Left ventricle myocardium superior (tissue), 1 donor: ENCODE measurements at places on chromosomes 6 and 20.

DNA sequence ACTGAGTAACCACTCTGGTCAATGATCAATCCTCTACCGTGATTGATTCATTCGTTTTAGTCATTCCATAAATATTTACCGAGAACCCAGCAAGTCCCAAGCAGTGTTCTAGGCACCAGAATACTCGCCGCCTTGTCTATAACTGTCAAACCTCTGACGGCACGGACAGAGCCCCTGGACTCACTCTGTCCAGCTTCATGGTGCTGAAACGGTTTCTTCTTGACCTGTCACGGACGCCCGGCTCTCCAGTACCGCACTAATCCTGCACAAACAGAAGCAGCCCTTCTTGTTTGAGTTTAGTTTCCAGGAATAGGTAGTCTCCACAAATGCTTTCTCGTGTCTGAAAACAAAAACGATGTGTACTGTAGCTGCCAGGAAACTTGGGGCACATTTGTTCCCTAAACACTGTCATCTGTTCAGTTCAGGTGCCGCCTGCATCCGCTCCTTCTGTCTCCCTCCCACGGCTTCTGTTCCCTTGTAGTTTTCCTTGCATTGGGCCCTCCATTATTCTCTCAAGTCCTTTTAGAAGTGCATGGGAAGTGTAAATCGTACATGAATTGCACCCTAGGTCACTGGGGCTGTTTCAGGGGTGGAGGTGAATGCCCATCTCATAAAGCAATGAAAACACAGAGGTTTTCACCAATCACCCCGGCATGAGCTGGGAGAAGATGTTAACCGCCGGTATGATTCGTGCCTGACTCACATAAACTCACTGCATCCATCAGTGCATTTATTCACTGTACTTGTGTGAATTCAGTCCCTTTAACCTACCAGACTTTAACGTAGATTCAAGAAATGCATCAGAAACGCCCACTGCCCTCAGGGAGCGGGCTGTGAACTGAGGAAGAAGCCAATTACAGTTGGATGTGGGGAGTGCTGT is 209.3 kb upstream of the CDH4 start:
- DNase-seq: no peak

GRCh38 chr6:3322366-3322890 is 63.7 kb downstream of the PSMG4 start:
- DNase-seq: no peak

DNA sequence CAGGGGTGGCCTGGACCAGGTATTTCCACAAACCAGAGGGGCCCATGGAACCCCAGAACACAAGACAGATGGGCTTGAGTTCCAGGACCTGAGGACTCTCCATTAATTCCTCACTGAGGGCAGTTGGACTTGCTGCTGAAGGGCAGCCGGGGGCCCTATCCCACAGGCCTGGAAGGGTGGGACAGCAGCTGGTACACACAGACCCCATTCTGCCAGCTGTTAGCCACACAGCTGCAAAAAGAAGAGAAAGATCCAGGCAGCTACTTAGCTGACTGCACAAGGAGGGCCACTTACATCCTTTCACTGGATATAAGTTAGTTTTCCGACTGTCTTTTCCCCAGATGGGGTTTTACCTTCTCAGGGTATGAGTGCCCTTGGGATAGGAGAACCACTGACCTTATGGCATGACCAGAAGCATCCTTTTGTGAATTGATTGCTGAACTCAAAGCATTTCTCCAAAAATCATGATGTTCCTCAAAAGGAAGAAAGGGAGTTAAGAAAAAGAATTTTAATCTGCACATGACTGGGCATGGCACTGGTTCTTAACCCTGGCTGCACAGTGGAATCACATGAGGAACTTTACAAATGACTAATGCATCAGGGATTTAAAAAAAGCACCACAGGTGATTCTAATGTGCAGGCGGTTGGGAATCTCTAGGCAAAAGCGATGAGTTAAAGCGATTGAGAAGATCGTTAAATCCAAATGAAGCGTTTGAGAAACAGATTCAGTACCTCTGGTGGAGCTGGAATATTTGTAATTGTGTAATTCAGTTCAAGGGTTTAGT is 199.4 kb downstream of the TFAP2A start:
- DNase-seq: no peak

- DNase-seq: no peak
These were observed 56.0 kb downstream of the CEBPB start for GRCh38 chr20:50246367-50247195.

- no peak for DNase-seq
These were observed 6.6 kb downstream of the TSPYL4 start for GRCh38 chr6:116247285-116247684.

DNA sequence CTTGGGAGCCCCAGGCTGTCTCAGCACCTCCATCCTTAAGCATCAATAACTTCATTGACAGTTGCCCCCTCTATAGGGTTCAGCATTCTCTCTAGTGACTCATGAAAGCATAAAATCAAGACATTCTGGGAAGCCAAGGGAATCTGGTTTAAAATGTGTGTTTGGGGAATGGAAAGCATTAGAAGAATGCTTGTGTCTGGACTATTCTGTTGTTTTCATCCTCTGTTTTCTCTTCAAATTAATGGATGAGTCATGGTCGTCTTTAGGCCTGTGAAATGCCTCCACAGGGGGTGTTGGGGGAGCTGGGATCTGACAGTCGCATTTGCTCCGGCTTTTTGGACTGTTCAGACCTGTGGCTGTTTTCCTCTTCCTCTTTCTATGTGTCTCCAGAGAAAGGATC is 279.7 kb downstream of the CDC5L start:
- DNase-seq: no peak

DNA sequence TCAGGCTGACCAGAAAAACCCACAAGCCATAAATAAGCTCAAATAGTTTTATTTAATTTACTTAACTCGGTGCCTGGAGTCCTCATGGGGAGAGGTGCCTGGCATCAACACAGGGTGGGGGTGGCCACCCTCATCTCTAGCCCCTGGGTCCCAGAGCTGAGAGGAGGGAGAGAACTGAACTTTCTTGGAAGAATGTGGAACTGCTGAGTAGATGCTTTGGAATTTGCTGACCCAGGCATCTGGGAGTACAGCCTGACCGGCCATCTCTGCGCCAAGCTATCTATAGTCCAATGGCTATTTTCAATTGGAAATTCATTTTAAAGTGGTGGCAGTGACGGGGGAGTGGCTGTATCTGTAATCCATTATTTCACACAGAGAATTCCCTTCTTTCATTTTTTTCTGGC is 104.8 kb downstream of the CDH26 start:
- no peak for DNase-seq

DNA sequence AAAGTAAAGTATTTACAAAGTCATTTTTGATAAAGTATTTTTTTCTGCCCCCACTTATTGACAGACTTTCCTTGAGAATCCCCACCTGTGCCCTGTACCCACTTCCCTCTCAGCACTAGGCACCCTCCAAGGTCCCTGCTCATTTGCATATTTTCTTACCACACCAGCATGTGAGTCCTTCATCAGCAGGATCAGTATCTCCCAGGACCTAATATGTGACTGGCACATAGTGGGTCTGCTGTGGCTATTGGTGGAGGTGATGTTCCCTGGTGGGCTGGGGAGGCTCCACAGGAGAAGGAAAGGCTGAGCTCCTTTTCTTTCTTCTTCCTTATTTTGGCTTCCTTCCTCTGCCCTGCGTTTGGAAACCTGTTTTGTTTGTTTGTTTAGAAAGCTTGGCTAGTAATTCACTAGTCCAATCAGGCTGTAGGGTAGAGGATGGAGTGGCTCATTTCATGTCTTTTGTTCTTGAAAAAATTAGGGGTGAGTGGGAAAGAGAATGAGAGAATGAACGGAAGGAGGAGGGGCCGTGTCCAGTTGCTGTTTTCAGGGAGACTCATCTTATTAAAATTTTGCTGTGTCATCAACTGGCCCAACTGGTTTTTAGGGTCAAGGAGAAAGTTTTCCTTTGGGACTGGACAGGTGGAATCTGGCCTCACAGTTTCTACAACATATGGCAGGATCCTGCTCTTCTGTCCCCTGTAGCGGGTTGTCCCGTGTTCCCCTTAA is 2.8 kb upstream of the RNF24 start:
- no peak for DNase-seq

- DNase-seq: no peak
These were observed 32.2 kb upstream of the MICB start for GRCh38 chr6:31465718-31466117.

- DNase-seq: no peak
These were observed 12.7 kb downstream of the RRP36 start for GRCh38 chr6:43034190-43034525.

DNA sequence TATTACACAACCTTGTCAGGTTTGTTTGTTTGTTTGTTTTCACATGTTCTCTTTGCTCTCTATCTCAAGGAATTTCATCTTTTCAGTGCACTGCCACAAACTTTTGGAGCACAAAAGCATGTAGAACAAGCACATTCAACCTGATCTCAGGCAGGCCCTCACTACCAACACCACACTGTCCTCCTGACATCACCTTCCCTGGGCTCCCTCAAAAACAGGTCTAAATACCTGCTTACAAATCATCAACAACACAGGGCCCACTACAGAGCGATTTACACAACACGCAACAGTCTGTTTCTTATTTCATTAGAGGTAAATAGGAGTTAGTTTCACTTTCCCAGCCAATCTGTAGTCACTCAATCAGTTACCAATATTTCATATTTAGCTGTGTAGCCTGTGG is 241.4 kb downstream of the EPHA7 start:
- DNase-seq: no peak

- no peak for DNase-seq
These were observed 544.9 kb downstream of the PKHD1 start for GRCh38 chr6:51542475-51542874.

GRCh38 chr20:49684335-49684997 is 29.2 kb downstream of the B4GALT5 start:
- no peak for DNase-seq
